ENCODE measurements at places on chromosomes 5 and 9.

DNA sequence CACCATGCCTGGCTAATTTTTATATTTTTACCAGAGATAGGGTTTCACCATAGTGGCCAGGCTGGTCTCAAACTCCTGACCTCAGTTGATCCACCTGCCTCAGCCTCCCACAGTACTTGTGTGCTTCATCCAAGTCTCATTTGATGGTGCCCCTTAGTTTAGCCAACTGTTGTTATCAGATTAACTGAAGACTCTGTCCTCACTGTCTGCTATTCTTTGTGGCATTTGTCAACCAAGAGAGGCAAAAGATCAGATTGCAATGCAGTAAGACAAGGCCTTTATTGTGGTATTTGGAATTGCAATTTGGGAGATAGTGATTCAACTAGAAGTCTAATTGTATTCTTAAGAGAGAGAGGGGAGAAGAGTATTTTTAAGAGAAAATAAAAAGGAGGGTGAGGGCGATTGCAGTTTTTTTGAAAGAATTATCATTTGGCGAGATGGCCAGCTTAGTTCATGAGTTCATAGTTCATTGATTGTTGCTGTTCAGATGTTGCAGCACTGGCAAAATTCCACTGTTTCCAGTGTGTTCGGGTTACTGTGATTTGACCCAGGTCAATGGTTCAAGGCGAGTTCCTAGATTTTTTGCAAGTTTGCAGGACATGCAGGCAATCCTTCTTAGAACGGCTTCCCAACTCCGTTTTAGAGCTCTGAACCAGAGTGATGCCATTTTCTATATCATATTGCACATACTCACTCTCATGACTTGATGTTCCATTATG lies 1156.9 kb downstream of the CDH9 start:
- DNase-seq: no peak

DNA sequence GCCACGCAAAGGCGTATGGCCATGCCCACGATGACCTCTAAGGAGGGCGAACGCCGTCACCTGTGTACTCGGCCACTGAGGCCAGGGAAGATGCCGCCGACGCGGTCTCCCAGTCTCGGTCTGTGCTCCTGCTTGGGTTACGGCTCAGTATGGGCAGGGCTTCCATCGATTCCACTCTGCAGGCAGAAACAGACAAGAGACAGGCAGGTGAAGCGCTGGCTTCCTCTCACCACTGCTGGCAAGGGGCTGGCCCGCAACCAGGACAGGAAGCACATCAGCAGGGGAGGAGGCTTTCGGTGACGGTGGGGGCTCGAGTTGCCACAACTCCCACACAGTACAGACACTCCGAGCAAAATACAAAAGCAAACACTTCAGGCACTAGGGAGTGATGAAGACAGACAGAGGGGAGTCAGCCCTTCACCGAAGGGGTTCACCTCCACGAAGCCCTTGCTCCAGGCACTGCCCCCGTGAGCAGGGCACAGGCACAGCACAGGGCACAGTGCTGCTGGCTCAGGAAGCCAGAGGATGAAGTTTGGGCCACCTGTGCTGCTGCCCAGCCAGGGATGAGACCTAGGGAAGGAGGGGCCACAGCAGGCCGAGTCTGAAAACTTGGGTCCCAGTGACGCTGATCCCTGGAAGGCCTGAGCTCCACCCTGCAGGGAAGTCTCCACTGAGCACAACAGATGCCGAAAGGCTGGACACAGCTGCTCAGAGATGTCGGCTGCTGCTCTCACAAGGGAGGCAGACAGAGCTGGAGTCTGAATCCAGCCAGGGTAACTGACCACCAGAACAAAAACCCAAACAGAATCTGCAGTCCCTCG lies 91.3 kb downstream of the CAMSAP1 start:
- DNase-seq: no peak

GRCh38 chr9:78590068-78590467 lies 293.1 kb downstream of the PSAT1 start:
- DNase-seq: no peak

- no peak for DNase-seq
Measured at GRCh38 chr5:37005946-37006540, 129.5 kb downstream of the NIPBL start.

DNA sequence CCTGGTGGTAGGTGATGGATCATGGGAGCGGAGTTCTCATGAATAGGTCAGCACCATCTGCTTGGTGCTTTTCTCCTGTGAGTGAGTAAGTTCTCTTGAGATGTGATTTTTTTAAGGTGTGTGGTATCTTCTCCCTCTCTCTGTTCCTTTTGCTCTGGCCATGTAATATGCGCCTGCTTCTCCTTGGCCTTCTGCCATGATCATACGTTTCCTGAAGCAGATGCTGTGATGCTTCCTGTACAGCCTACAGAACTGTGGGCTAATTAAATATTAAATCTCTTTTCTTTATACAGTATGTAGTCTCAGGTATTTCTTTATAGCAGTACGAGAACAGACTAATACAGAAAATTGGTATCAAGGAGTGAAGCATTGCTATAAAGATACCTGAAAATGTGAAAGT lies 36.4 kb downstream of the UNC13B start:
- DNase-seq: no peak

- DNase-seq: no peak
Measured at GRCh38 chr5:60261732-60262131, 368.2 kb upstream of the PDE4D start.

GRCh38 chr9:108911820-108912219 lies 22.1 kb downstream of the ELP1 start:
- DNase-seq: no peak

GRCh38 chr9:125761676-125762450 lies 14.7 kb downstream of the PBX3 start:
- DNase-seq: no peak

DNA sequence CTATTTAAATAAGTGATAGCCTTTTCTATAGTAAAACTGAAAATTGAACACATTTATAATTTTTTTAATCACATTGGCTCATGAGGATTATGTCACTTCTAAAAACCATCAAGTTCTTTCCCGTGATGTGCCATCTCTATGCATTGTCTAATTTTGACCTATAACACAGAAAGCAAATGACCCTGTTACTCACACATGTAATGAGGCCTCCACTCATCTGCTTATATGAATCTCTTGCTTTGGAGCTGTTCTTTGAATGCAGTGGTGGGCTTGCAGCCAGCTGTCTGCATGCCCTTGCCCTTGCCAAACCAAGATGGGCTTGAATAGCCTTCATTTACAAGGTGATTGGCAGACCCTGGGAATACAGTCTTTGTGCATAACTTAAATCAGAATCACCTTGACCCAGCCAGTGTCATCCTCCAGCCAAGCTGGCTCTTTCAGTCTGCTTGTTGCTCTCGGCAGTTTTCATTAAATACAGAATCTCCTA lies 163.2 kb downstream of the TRIO start:
- no peak for DNase-seq

DNA sequence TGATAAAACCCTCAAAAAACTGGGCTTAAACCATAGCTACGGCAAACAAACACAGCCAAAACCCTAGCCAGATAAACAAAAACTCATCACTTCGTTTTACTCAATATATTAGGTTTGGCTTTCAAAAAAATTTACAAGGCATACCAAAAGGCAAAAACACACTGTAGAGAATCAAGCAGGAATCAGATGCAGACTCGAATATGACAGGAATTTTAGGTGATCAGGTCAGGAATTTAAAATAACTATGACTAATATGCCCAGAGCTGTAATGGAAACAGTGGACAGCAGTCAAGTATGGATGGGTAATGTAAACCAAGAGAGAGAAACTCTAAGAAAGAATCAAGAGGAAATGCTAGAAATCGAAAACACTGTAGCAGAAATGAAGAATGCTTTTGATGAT lies 26.5 kb upstream of the DOCK2 start:
- no peak for DNase-seq

GRCh38 chr5:997001-997474 lies 11.6 kb upstream of the NKD2 start:
- DNase-seq: no peak

DNA sequence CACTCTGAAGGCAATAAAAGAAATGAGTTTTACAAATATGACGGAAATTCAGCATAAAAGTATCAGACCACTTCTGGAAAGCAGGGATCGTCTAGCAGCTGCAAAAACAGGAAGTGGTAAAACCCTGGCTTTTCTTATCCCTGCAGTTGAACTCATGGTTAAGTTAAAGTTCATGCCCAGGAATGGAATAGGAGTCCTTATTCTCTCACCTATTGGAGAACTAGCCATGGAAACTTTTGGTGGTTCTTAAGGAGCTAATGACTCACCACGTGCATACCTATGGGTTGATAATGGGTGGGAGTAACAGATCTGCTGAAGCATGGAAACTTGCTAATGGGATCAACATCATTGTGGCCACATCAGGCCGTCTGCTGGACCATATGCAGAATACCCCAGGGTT lies 93.5 kb upstream of the RGMB start:
- DNase-seq: no peak

GRCh38 chr5:61167382-61167781 lies 5.1 kb upstream of the SMIM15 start:
- no peak for DNase-seq
